Activated CD4-positive, alpha-beta T cell treated with anti-CD3 and anti-CD28 coated beads, Interleukin-2, Interleukin-6, amounts not matched to agents 100 ng/mL and 50 ng/mL, durations not matched to agents 16 hours and 8 hours (primary cell): ENCODE measurements at places on chromosomes 5 and 9.

DNA sequence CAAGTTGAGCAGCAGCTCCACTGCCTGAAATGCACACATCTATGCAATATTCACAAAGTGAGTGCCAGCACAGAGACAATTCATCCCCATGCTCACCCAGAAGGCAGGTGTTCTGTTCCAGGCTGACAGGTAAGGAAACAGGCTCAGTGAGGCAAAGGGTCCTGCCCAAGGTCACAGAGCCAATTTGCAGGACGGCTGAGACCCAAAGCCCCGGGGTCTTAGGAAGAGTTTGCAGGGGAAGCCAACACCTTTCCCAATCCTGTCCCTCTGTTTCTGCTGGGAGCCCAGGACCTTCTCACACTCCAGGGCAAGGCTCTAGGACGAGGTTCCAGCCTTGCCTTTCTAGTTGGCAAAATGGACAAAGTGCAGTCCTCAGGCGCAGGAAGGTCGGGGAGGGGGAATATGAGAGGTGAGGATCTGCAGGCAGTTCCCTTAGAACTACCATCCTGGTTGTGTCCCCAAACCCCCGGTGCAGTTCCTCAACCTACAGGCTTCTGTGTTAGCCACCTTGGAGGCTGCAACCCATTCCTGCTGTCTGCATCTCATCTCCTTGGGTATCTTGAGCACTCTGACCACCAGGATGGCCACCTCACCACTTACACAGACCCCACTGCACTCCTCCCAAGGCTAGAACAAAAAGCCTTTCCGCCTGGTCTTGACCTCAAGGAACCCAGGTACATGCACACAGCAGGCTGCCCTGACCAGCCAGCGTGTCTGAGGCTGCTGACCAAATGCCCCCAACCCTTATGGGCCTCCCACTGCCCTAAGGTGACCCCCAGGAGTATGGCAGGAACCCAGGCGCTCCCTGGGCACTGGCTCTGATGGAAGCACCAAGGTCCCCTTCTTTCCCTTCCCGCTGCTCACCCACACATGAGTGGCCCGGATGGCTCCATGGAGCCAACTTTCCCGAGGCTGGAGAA lies 1.9 kb upstream of the BRD3 start:
- no peak for DNase-seq

- no peak for DNase-seq
Observed at GRCh38 chr5:39368116-39368515, 3.8 kb upstream of the C9 start.

DNA sequence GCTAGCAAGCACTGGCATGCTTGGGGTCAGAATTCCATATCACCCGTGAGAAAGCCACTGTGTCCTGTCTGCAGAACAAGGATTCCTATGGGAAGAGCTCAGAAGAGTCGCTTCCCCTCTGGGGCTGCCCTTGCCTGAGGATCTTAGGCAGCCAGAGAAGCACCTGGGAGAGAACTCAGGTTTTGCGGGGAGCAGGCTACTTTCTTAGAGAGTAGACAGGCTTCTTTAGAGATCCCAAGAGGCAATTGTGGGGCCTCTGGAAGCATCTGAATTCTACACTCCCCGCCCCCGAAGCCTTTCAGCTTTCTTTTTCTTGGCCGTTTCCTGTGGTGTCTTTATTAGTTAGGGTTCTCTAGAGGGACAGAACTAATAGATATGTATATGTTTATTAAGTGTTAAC lies 40.9 kb downstream of the PHF2 start:
- no peak for DNase-seq

GRCh38 chr5:60978968-60979367 lies 34.0 kb downstream of the NDUFAF2 start:
- no peak for DNase-seq

- DNase-seq, result no peak
Observed at GRCh38 chr5:30195036-30195435, 998.5 kb upstream of the CDH6 start.

- DNase-seq, result no peak
Observed at GRCh38 chr5:156396063-156396829, 69.3 kb downstream of the SGCD start.

DNA sequence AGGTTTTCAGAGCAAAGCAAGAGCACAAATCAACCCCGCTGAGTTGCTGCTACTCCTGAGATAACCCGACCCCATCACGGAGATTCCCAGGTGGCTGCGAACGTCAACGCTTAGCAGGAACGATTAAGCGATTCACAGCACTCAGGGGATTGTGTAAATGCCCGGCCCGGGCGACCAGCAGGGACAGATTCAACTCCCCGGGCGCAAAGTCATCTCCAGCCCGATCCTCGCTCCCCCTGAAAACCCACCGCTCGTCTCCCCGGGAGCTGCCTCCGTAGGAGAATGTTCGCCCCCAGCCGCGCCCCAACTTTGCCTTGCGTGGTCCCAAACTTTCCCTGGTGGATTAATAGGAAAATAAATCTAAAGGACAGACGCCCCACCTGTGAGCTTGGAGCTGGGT lies 685 bp downstream of the SLC24A2 start:
- DNase-seq, result no peak

DNA sequence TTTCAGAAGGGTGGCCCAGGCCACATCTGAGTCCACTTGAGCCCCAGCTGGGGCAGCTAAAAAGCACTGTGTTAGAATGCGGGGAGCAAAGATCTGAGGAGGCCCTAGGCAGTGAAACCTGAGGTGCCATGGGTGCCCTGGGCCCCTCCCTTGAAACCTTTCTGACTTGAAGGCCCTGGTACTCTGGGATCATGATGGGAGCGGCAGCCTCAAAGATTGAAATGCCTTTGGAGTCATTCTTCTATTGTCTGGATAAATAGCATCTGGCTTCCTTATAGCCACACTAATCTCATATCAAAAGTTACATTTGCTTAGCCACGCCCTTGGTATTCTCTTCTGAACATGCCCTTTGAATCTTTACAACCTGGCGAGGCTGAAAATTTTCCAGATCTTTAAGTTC lies 7.7 kb upstream of the SEMA5A start:
- no peak for DNase-seq

GRCh38 chr5:117245130-117245529 lies 670.5 kb upstream of the SEMA6A start:
- DNase-seq, result peak; percentile 0
